Dermis blood vessel endothelial cell (primary cell): ENCODE measurements at places on chromosomes 1 and 21.

GRCh38 chr1:76680651-76681050, 186.6 kb upstream of the ST6GALNAC5 start:
- DNase-seq: no peak

DNA sequence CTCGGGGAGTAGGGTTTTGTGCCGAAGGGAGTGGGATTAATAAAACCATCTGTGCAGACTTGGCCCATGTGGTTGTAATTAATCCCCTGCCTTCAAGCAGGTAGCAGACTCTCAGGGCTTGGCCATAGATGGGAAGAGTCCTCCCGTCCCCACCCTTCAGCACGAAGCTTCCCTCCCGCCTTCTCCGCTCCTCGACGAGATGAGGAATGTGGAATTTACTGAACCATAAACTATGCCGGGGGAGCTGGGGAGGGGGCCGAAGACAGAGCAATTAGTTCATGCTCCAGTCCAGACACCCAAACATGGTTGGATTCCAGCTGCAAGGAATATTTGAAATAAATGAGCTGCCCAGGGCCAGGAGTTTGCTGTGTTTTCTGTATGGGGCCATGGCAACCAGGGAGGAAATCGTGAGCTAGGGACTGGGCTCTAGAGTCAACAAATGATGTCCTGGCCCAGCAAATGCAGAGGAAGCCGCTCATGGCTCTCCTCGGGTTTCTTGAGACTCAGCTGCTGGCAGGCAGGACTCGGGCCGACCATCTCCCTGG, 78.8 kb downstream of the SPSB1 start:
- DNase-seq: peak; percentile 94

- no peak for DNase-seq
Observed at GRCh38 chr1:228883535-228883934, 148.3 kb downstream of the RHOU start.

GRCh38 chr1:8169364-8170058, 143.4 kb upstream of the ERRFI1 start:
- DNase-seq: peak; percentile 82

- DNase-seq: no peak
Observed at GRCh38 chr1:7294636-7295035, 476.5 kb upstream of the VAMP3 start.

DNA sequence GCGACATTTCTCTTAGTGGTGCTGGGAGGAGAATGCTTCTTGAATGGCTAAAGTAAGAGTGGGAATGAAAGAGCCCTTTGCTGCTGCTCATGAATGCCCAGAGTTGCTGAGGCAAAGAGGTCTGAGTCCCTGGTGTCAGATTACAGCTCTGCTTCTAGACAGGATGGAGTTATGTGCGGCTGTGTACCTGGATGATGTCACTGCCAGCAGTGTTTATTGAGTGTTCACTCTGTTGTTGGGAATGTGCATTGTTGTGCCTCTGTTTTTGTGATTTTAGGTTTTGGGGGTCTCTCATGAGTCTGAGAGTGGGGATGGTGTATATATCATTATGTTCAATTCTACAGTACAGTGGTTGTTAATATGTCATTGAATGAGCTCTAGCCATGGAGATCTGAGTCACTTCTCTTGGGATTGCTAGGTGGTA, 2.7 kb downstream of the CDC14A start:
- DNase-seq: peak; percentile 59

GRCh38 chr1:151277249-151277648, 4.8 kb upstream of the ZNF687 start:
- DNase-seq: no peak

GRCh38 chr1:50421366-50421748, 1.9 kb downstream of the DMRTA2 start:
- DNase-seq: no peak

DNA sequence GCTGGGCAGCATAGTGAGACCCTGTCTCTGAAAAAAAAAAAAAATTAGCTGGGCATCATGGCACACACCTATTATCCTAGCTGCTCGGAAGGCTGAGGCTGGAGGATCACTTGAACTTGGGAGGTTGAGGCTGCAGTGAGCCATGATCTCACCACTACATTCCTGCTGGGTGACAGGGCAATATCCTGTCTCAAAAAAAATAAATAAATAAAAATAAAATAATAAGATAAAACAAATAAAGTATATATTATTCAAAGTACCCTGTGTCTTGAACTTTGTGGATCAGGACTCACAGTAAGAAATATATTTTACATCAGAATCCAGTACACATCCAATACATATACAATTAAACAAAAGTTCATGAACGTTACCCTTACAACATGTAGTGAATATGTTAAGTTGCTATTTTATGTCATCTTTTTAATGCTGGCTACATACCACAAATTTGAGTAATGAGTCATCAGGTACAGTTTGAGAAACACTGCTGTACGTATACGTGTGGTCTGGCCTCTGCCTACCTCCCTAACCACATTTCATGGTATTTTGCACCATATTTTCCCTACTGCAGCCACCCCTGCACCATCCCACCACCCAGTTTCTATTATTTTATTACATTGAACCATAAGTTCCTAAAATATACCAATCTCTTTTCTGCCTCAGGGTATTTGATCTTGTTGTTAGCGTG, 4.4 kb downstream of the NME7 start:
- DNase-seq: peak; percentile 51

DNA sequence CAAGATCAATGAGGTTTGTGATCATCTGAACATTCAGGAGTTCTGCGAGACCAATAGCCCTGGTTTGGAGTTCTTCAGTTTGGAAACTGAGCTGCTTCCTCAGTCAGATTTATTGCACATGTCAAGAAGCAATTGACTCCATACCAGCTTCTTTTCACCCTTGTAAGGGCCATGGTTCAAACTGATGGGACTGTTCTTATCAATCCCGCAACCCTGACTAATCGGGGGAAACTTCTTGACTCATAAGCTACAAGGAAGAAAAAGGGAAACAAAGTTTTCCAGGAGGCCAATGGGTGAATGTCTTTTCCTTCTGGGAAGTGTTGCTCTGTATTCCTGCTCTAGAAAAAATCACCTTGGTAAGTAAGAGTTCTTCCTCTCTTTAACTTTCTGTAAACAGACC, 187.9 kb downstream of the MIS18A start:
- DNase-seq: no peak

DNA sequence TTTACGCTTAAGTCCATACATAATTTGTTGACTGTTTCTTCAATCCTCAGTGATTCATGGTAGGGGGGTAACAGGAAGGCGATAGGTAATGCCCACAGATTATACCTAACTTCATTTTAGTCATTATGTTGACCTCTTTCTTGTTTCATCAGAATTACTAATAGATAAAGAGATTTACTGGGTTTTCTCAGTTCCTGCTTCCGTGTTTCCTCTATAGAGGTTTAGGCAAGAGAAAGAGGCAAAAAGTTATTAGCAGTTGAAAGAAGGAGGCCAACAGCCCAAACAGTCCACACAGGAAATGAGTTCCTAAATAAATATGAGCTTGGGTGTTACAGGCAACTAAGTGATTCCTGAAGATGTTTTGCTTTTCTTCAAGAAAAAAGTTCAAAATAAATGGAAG, 17.9 kb upstream of the CLCA1 start:
- no peak for DNase-seq

- DNase-seq: peak; percentile 48
Observed at GRCh38 chr1:94927405-94928175, 680 bp upstream of the CNN3 start.

GRCh38 chr1:64983110-64983509, 16.8 kb upstream of the JAK1 start:
- DNase-seq: no peak

GRCh38 chr1:19070197-19070651, 113.7 kb upstream of the IFFO2 start:
- no peak for DNase-seq

- peak; percentile 98 for DNase-seq
Observed at GRCh38 chr1:21939650-21940374, 2.7 kb upstream of the HSPG2 start.

- no peak for DNase-seq
Observed at GRCh38 chr1:192549937-192550336, 25.6 kb upstream of the RGS1 start.

DNA sequence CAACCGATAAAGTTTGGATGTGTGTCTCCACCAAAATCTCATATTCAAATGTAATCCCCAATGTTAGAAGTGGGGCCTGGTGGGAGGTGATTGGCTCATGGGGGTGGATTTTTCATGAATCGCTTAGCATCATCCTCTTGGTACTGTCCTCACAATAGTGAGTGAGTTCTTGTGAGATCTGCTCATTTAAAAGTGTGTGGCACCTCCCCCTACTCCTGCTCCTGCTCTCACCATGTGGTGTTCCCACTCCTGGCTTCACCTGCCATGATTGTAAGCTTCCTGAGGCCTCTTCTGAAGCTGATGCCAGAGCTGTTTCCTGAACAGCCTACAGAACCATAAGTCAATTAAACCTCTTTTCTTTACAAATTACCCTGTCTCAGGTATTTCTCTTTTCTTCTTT, 28.2 kb upstream of the PRDX6 start:
- DNase-seq: no peak

- DNase-seq: no peak
Observed at GRCh38 chr1:221937155-221937953, 195.5 kb upstream of the DUSP10 start.

GRCh38 chr1:200958597-200958996, 63.9 kb downstream of the INAVA start:
- no peak for DNase-seq

- DNase-seq: no peak
Observed at GRCh38 chr1:245322673-245323072, 167.9 kb downstream of the KIF26B start.

DNA sequence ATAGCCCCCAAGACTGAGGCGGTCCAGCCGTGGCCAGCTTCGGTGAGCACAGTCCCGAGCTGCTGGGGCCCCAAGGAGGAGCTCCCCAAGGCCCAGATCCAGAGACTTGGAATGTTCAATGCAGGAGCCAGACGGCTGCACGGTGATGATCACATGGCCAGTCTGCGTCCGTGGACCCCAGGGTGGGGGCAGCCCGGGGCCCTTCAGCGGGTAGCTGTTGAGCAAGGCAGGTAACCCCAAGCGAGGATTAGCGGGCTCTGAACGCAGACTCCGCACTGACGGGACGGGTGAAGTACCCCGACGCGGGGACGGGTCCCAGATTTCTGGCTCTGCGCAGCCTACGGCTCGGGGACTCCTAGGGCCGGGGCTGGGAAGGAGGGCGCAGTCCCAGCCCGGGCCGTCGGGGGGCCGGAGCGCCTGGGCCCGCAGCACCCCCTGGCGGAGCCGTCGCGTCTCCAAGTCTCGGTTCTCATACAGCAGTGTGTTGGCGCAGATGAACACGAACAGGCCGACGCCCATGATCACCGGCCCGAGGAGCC, 2.7 kb downstream of the TMEM200B start:
- DNase-seq: peak; percentile 70

DNA sequence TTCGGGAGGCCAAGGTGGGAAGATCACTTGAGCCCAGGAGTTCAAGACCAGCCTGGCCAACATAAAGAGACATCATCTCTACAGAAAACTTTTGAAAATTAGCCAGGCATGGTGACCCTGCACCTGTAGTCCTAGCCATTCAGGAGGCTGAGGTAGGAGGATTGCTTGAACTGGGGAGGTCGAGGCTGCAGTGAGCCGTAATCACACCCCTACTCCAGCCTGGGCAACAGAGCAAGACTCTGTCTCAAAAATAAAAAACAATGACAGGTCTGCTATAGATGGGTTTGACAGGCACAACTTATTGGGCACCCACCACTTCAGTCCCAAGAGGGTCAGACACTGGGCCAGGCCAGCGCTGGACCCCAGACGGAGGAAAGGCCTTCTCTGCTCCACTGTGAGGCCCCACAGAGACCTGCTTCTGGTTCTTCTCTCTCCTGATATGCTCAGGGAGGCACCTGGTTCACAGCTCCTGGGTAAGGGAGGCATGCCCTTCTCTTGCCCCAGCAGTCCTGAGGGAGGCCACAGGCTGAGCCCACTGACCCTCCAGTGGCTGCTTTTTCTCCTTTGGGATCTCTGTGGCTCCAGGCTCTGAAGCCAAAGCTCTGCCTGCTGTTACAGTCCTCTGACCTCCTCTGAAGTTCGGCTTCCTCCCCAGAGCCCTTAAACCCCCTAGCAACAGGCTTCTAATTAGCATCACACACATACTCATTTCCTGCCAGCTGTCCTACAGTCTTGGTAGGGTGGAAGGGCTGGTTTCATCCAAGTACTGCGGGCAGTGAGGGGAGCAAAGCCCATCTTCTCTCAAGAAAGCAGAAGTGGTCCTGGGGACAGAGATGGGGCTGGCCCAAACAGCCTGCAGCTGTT, 14.4 kb downstream of the S100A16 start:
- DNase-seq: peak; percentile 96

GRCh38 chr1:182348961-182349747, 42.4 kb downstream of the GLUL start:
- no peak for DNase-seq

GRCh38 chr1:32178380-32179192, 889 bp upstream of the TXLNA start:
- DNase-seq: no peak

GRCh38 chr1:245679821-245680780, 525.3 kb downstream of the KIF26B start:
- no peak for DNase-seq

DNA sequence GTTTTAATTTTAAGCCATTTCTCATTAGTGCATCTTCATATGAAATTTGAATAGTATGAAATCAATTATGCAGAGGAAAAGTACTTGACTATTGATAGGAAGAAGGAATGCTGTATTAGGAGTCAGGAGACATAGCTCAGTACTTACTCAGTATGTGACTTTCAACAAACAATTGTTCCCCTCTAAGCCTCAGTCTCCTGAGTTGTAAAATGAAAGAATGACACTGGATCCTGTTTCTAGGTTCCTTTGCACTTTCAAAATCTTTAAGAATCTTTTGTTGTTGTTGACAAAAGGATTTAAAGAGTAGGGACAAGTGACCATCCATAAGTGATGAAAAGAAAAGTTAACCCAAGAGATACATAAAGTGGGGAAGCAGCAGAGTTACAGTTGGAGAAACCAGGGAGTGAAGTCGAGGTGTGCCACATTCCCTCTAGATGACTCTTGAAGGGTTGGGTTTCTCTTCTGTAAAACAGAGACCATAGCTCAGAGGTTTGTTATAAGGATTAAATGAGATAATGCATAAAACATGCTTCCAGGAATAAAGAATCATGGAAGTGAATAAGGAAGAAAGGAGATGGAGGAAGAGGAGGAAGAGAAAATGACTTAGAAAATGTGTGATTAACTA, 105.7 kb upstream of the KCNJ15 start:
- no peak for DNase-seq

GRCh38 chr1:231311720-231312431, 25.8 kb downstream of the EXOC8 start:
- DNase-seq: no peak

GRCh38 chr1:20029178-20029912, 40.6 kb upstream of the PLA2G5 start:
- no peak for DNase-seq

- no peak for DNase-seq
Observed at GRCh38 chr21:41681939-41682718, 84.7 kb downstream of the RIPK4 start.

- no peak for DNase-seq
Observed at GRCh38 chr21:39120876-39121599, 62.2 kb downstream of the PSMG1 start.

DNA sequence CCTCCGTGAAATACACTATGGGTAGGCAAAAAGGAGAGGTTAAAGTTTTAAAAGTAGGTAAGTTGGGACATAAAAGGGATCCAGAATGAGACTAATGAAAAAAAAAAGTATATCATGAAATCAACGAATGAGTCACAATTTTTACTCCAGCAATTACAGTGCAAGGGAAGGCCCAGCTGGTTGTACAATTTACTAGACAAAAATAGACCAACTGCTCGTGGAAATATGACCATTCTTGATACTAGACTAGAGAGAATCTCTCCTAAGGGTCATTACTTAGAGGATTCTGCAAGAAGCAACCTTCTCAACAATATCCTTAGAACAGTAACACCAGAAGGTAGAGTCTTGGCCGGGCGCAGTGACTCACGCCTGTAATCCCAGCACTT, 55.1 kb upstream of the EFHD2 start:
- DNase-seq: no peak

GRCh38 chr1:17405898-17406759, 33.3 kb downstream of the RCC2 start:
- peak; percentile 77 for DNase-seq
